ENCODE measurements at places on chromosomes 5 and 9. TPM values are rescaled to one million over a fixed set of nuclear protein-coding genes. Genes with fewer than 3 reads are reported as not detected.

Gene TLX3
- total RNA-seq, result not detected

Gene FAM200C
- 2.7 TPM for total RNA-seq

Gene CNOT8
- 38.8 TPM for total RNA-seq

Gene PCDHB16
- 0.05 TPM for total RNA-seq

Gene IRX1
- not detected for total RNA-seq

Gene AJM1
- total RNA-seq, result 3.5 TPM

Gene KCNV2
- not detected for total RNA-seq

Gene FGF18
- total RNA-seq, result 0.44 TPM

Gene PHYHD1
- 0.17 TPM for total RNA-seq

Gene SLC36A3
- not detected for total RNA-seq

Gene SLC6A7
- total RNA-seq, result 0.02 TPM

Gene ZNF300
- 3.0 TPM for total RNA-seq

Gene ROPN1L
- 2.1 TPM for total RNA-seq

Gene ZDHHC11
- 11.1 TPM for total RNA-seq

Gene C5orf47
- total RNA-seq, result not detected

Gene FGF10
- not detected for total RNA-seq

Gene FOXD4
- 0.58 TPM for total RNA-seq

Gene SNCAIP
- not detected for total RNA-seq

Gene IL31RA
- 1.8 TPM for total RNA-seq

Gene CMYA5
- 0.07 TPM for total RNA-seq

Gene GPR150
- total RNA-seq, result 0.08 TPM

Gene APBA1
- total RNA-seq, result 0.47 TPM

Gene PPP3R2
- total RNA-seq, result not detected

Gene MEGF10
- total RNA-seq, result not detected

Gene EPB41L4A
- 1.3 TPM for total RNA-seq

Gene BTNL8
- total RNA-seq, result not detected

Gene IL13
- total RNA-seq, result not detected

Gene SLC34A3
- 0.07 TPM for total RNA-seq

Gene SLC6A3
- total RNA-seq, result 0.17 TPM

Gene C6
- not detected for total RNA-seq

Gene IFNK
- total RNA-seq, result not detected

Gene PCDHA3
- total RNA-seq, result 0.92 TPM

Gene FAM174A
- total RNA-seq, result 13.0 TPM

Gene SAXO1
- not detected for total RNA-seq

Gene ANKRD31
- 0.05 TPM for total RNA-seq

Gene TNC
- 1.4 TPM for total RNA-seq

Gene INSL6
- not detected for total RNA-seq

Gene SREK1IP1
- total RNA-seq, result 9.8 TPM

Gene NOXA1
- total RNA-seq, result 1.4 TPM

Gene CDC25C
- total RNA-seq, result 12.0 TPM

Gene HAVCR2
- total RNA-seq, result 0.38 TPM

Gene SLC27A6
- not detected for total RNA-seq

Gene PCA3
- total RNA-seq, result not detected
